ENCODE measurements at places on chromosomes 2 and 18.

- DNase-seq = peak; percentile 8
Observed at GRCh38 chr2:1868683-1869141, 124.4 kb upstream of the PXDN start.

DNA sequence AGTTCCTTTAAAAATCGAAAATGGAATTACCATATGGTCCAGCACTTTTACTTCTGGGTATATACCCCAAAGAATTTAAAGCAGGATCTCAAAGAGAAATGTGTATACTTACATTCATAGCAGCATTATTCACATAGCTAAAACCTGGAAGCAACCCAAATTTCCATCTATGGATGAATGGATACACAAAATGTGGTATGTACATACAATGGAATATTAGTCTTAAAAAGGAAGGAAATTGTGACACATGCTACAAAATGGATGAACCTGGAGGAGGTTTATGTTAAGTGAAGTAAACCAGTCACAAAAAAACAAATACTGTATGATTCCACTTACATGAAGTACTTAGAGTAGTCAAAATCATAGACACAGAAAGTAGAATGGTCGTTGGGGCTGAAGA, 147.9 kb upstream of the LTBP1 start:
- no peak for DNase-seq

DNA sequence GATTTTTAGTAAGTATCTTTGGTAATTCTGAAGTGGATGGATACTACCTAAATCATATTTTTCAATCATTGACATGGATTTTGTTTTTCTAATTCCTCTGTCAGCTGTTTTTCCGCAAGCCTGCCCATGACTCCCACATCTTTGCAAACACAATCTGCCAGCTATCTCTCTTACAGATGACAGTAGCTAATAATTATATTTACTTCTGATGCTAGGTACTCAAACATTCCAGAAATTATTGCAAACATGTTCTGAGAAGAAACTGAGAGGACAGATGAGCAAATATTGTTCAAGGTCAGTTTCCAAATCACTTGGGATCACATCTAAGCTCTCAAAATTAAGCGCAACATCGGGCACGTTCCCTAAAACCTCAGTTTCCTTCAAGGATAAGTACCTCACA, 270.0 kb upstream of the CDH19 start:
- no peak for DNase-seq

- DNase-seq = peak; percentile 4
Observed at GRCh38 chr18:50218432-50219197, 23.7 kb upstream of the MYO5B start.

- DNase-seq = no peak
Observed at GRCh38 chr18:9153256-9153655, 16.7 kb downstream of the ANKRD12 start.

DNA sequence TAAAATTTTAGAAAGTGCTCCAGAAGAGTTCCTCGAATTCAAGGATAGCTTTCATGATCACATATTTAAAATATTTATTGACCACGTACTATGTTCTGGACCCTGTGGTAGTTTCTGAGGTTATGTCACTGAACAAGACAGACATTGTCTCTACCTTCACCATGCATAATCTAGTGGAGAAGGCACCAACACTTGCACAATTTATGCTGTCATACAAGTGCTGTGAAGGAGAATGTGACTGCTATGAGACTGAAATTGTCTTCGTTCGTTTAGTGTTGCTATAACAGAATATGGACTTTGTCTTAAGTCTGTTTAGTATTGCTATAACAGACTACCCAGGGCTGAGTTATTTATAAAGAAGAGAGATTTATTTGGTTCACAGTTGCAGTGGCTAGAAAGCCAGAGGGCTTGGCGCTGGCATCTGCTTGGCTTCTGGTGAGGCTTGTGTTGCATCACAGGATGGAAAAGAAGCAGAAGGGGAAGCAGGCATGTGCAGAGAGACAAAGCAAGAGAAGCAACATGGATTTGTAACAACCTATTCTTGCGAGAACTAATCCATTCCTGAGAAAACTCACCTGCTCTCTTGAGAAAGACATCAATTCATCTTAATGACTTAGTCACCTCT, 50.0 kb upstream of the RFX8 start:
- DNase-seq = no peak

DNA sequence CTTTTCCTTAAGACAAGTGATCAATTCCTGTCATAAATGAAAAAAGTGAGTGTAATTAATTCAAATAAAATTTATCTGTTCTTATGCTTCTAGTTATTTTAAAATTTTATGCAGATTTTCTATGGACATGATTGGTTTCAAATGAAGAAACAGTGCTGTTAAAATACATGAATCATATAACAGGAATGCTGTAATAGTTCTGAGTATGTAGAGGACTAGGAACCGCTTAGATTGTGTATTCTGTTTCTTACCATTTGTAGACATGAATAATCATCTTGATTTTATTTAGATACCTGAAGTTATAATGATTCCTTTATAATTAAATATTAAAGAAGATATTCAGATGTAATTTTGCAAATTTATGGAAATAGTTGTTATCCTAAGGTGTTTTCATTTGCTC, 3.5 kb downstream of the ACTR2 start:
- DNase-seq = no peak

DNA sequence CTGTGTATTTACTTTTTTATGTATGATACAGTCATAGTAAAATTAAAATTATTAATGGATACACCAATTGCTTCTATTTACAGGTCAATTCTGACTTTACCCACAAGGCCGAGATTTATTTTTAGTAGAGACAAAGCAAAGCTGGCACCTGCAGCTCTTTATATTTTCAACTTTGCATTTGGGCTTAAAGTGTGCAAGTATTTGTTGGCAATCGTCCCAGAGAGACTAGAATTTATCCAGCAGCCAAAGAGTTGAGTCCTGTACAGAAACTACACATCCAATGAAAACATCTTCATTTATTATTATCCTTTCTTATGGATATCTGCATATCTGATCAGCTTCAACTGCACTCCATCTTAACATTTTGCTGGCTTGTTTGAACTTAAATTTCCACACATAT, 485.6 kb downstream of the SOX11 start:
- DNase-seq = no peak

DNA sequence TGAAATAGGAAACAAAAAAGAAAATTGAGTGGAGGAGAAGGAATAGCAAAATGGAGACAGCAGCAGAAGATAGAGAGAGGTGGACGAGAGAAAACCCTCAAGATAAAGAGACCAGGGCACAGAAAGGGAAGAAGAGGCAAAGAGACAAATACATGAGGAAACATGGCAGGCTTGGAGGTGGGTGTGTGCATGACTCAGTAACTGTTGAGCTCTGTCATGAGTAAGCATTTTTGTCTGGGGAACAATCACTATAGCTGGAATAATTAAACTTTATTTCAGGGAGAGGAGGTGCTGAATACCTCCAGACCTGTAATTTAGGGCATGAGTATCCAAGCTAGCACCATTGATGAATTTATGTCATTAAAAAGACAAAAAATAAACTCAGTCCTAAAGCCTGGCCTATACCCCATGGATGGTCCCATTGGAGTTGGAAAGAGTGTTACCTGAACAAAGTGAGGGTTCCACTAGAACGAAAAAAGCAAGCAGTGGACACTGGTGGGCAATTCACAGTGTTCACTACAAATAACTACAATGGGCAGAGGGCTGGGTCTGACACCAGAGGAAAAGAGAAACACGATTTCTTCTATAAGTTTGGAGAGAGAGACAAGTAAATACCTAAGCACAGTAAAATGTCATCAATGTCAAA, 145.5 kb downstream of the ADCYAP1 start:
- no peak for DNase-seq

DNA sequence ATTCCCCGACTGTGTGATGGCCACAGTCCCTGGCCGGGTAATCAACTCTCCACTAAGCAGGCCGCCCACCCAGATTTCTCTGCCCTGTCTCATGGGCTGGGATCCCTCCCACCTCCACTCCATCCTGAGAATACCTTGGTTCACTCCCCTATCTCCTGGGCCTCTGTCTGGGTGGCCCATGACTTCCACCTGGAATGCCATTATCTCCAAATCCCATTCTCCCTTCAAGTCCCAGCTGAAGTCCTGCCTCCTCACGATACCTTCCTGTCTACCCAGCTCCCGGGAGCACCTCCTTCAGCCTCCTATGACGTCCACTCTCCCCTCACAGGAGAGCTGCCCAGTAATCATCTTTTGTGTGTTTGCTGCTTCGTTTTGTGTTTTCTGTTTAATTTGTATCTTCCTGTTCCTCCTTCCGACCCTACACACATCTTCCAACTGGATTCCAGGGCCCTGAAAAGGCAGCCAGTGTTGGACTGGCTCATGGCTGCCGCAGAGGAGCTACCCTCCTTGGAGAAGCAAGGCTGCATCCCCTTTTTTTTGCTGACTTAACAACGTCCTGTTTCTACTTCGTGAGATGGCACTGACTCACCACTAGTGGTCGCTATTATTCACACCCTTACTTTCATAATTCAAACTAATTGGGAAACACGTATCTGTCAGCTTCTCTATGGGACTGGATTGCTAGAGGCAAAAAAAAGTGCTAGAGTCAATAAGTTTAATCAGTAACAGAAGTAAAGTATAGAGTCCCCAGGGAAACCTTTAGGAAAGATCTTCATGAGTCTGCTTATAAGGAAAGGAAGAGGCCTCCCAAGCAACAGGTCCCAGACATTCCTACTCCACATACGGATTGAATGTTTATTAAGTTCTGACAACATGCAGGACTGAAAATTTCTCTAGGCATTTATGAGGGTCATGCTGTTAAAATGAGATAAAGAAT, 171.9 kb upstream of the GATA6 start:
- no peak for DNase-seq

GRCh38 chr2:111961663-111962062, 63.3 kb downstream of the MERTK start:
- DNase-seq = no peak

DNA sequence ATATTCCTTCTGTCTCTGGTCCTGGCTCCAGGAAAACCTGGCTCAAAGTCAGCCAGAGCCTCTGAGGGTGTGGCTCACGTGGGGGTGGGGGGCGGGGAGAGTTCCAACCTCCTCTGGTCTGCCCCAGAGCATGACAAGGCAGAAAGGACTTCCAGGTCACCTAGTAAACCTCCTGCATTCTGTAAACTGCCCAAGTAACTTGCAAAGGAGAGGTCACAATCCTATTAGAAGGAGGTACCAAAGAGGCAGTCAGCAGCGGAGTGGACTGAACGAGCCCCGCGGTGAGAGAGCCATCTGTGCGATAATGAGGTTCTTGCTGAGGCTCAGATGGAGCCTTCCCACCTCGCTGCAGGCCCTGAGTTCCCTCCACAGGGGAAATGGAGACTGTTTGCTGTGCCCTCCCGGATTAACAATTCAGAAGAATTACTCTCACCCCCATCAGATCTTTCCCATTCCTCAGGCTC, 58.9 kb upstream of the GATA6 start:
- DNase-seq = no peak

GRCh38 chr2:86482034-86482433, 40.9 kb downstream of the KDM3A start:
- no peak for DNase-seq

GRCh38 chr2:181789827-181790448, 101.6 kb upstream of the ITPRID2 start:
- DNase-seq = no peak

GRCh38 chr2:207285473-207285815, 119.7 kb upstream of the KLF7 start:
- DNase-seq = no peak

GRCh38 chr2:70979180-70979488, 704 bp downstream of the ANKRD53 start:
- no peak for DNase-seq

DNA sequence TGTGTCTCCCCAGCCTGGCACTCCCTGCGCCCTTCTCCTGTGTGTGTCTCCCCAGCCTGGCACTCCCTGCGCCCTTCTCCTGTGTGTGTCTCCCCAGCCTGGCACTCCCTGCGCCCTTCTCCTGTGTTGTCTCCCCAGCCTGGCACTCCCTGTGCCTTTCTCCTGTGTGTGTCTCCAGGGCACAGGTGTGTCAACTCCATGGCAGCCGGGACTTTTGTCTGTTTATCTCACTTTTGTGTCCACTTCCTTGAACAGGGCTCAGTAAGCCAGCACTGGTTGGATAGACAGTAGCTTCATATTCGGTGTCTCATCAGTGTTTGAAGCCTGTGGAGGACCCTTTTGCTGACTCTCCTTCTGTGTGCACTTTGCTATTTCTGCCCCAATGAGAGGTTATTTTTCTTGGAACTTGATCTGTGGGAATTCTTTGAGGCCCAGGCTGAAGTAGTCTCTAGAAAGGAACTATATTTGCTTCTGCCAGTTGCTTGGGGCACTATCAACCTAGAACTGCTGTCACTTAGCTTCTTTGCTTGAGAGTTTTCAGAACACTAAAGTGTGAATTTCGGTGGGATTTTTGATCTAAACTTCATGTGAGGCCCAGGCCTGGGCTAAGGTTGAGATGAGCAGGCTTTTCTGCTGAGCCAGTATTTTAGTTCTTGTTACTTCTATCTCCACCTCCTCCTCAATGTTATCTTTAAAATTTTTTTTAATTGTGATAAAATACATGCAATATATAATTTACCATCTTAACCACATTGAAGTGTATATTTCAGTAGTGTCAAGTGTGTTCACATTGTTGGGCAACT, 8.3 kb upstream of the ASB1 start:
- DNase-seq = no peak

GRCh38 chr2:119423108-119423444, 8.6 kb upstream of the TMEM37 start:
- no peak for DNase-seq

DNA sequence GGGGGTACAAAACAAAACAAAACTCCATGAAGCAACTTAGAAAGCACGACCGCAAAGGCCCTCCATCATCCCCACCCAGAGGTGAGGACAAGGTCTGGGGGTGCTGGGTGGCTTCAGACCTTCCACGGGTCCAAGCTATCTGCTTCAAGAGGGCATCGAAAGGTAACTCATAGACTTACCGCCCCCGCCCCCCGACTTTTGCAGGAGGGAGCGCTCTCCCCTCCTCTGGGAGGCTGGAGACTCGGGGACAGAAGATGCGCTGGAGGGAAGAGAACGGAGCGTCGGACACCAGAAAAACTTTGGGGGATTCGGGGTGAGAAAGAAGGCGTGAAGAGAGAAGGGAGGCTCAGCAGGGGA, 300 bp upstream of the STON1 start:
- DNase-seq = no peak

DNA sequence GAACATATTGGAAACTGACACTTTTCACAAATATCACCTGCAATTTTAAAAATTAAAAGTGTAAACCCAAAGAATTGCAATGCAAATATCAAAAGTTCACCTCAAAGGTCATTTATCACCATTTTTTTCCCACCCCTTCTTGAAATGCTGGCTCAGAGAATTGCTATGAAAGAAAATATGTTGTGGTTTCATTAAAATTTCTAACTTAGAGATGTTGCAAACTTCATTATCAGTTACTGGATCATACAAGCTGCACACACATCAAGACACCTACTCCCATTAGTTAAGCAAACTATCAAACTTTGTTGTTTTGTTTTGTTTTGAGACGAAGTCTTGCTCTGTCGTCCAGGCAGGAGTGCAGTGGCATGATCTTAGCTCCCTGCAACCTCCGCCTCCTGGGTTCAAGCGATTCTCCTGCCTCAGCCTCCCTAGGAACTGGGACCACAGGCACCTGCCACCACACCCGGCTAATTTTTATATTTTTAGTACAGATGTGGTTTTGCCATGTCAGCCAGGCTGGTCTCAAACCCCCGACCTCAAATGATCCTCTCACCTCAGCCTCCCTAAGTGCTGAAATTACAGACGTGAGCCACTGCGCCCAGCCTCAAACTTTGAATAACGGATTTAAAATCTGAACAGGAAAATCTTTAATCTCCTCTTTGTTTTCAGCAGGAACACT, 37.0 kb downstream of the STK39 start:
- DNase-seq = no peak
